ENCODE measurements at places on chromosomes 2 and 18.

DNA sequence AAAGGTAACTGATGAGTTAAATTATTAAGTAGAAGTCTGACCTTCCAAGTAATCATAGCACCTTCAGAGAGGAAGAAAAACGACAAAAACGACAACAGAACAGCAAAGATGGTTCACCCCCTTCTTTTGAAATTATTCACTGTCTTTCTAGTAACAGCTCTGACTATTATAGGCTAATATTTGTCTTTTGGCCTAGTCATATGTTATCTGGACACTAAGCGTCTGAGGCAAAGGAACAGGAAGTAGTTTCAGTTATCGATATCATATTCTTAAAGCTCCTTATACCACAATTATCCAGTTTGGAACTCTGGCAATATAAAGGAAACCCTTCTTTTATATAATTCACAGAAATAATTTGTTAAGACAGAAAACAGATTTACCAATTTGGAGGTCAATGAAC is 27.6 kb upstream of the SLC40A1 start:
- no peak for DNase-seq

DNA sequence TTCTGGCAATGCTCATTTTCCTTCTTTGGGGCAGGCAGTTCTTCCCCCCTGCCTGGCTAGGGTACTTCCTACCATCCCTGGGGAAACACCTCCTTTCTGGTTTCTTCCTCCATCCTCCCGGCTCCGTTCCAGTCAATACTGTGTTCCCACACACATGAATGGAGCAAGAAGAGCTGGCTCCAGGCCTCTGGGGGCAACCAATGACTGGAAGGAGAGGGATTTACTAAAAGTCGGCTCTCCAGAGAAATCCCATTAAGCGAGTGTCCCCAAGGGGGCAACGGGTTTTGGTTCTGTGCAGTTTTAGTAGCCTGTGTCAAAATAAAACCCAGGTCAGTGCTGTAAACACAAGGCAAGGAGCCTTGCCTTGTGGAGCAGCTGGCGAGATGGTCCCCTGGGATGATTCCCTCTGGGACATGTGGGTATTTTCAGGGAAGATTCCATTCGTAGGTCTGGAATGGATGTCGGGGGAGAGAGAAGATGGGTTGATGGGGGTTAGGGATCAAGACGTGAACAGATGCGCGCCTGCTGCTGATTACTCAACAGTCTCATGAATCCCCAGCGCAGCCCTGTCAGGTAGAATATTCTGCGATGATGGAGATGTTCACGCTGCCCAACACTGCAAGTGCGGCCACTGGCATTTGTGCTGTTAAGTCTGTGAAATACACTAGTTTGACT is 32.0 kb downstream of the EMILIN2 start:
- no peak for DNase-seq

DNA sequence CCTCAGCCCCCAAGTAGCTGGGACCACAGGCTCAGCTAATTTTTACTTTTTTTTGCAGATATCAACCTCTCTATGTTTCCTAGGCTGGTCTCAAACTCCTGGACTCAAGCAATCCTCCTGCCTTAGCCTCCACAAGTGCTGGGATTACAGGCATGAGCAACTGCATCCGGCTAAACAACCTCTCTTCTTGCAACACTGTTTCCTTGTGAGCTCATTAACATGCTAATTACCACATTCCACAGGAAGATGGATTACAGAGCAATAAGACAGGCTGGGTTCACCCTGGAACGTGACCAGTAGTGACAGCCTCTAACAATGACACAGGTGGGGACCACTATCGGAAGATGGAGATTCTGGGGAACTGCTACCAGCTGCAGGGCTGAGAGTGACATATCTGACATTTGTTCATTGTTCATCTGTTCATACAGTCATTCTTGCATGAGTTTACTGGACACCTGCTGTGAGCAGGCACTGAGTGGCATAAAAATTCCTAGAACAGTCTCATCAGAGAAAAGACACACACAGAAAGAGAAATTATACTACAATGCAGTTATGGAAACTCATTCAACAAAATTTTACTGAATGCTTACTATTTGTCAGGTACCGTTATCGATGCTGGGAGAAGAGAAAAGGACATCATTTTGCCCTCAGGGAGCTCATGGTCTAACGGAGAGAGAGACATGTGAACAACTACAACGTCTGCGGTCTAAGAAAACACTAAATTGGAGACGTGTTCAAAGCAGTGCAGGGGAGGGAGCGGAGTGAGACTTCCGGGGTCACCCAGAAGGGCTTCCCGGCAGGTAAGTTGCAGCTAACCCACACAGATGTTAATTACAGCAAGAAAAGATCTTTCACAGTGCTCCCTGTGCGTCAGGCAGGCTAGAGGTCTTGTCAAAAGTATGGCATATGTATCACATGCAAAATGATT is 37.6 kb downstream of the PROC start:
- DNase-seq = no peak

- DNase-seq = no peak
Observed at GRCh38 chr2:190126798-190127197, 64.3 kb upstream of the MSTN start.

DNA sequence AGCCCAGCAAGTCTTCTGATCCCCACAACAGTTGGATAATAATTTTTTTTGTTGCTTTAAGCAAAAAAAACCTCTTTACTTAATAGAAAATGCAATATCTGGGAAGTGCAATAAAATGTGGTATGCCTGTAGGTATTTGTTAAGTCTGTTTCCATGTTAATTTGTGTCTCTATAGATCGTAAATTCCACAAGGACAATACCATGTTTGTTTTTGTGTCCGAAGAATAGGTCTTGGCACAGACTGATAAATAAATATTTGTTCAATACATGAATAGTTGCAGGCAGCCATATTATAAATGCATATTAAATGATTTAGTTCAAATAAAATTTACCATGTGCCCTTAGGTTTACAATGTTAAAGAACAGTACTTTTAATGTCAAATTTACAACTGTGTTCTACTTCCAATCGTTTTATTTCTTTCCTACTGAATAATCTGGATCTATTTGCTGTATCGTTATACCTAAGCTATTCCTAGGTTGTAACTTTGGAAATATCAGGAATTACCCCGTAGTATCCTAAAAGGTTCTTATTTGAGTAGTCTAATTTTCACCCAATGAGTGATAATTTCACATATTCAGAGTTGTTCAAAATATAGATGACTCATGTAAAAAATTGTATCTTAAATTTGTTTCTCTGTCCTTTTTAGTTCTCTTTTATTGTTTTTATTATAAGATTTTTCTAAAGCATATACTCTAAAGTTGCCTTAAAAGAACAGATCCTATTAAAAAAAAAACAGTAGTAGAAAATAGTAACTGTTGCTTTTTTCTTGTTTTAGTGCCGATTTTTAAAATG is 151.8 kb downstream of the EHBP1 start:
- DNase-seq = no peak

- no peak for DNase-seq
Observed at GRCh38 chr18:9437021-9437437, 38.3 kb upstream of the RALBP1 start.

- no peak for DNase-seq
Observed at GRCh38 chr2:53708988-53709387, 58.6 kb upstream of the CHAC2 start.

DNA sequence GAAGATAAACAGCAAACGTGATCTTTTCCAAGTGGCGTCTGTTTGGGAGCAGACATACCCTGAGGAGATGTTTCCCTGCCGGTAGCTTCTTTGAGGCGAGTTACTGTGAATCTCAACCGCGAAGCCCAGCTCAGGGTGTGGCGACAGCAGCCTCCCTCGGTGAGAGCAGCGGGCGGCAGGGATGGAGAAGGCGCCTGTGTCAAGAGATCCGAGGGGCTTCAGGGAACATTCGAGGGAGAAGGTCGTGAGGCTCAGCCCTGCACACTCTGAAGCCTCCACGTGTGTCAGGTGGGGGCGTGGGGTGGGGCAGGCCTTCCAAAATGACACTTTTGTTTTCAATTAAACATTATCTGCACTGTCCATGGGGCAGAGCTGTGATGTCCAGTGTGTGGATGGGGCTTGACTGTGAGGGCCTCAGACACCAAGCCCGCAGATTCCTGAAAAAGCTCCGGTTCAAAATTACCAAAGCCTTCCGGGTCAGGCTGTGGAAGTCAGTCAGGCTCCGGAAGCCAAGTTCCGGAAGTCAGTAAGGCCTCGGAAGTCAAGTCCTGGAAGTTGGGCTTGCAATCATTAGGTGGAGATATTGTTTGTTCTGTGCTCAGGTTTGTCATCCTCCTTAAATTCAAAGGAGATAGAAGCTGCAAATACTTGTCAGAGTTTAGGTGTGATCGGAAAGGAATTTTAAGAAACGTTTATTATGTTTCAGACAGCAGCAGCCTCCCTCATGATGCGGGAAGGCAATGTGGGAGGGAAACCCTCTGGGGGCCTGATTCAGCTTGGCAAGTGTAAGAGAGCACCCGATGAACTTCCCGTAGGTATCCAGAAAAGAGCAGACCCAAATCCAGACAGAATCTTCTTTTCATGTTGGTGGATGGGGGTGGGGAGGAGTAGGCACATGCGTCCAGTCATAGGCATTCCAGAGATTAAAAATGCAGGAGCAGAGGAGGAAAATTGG is 20.7 kb downstream of the SMIM21 start:
- no peak for DNase-seq

DNA sequence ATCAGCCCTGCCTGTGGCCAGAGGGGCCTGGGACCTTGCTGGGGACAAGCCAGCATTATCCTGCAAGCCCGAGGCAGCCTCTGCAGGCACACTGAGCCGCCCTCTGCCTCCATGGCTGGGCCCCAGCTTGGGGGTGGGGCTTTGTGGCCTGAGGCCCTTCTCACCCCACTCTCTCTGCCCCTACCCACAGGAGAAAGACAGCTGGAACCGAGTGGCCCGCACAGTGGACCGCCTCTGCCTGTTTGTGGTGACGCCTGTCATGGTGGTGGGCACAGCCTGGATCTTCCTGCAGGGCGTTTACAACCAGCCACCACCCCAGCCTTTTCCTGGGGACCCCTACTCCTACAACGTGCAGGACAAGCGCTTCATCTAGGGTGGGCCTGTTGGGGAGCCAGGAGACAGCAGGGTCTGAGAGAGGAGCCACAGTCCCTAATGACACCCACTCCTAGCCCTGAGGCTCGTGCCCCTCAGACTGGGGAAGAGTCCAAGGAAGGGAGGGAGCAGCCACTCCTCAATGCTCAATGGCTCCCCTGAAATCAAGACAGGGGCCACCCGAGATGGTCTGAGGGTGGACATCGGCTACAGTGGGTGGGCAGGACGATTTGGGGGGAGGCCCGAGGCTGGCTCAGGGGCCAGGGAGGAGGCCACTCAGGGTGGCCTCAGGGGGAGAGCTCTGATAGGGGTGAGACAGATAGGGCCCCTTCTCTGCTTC is 4.4 kb upstream of the CHRNG start:
- no peak for DNase-seq

GRCh38 chr18:45974088-45974536 is 7.0 kb upstream of the EPG5 start:
- DNase-seq = peak; percentile 28

DNA sequence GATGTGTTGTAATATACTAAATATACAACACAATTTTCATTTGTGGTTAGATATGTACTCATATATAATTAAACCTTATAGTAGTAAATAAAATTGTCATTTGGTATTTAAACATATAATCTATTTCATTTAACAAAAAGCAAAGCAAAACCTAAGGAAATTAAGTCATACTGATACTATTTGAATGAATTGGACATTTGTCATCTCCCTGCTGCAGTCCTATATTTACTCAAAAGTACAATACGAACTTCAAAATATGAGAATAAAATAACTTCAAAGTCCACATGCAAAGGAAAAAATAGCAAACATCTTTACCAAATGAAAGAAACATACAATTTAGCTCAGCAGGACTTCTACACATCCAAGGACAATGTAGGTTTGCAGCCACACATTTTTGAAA is 11.8 kb upstream of the HAT1 start:
- DNase-seq = no peak

DNA sequence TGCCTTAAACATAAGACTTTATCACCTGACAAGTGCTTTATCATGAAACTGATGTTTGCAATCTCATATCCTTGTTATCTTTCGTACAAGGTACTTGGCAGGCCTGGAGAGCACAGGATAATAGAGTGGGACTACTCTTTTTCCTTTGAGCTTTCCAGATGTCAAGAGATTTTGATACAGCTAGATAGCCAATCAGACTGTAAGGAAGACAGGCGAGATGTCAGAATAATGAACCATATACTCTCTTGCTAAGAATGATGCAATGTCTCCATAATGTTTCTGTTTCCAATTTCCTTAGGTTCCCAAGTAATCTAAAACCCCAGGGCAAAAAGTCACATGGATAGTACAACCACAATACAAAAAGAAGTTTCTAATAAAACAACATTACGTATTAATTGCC is 313.1 kb downstream of the PDE11A start:
- DNase-seq = no peak

- no peak for DNase-seq
Observed at GRCh38 chr18:23629444-23629946, 33.2 kb downstream of the ANKRD29 start.

GRCh38 chr18:65788373-65788772 is 37.6 kb downstream of the CDH7 start:
- no peak for DNase-seq

DNA sequence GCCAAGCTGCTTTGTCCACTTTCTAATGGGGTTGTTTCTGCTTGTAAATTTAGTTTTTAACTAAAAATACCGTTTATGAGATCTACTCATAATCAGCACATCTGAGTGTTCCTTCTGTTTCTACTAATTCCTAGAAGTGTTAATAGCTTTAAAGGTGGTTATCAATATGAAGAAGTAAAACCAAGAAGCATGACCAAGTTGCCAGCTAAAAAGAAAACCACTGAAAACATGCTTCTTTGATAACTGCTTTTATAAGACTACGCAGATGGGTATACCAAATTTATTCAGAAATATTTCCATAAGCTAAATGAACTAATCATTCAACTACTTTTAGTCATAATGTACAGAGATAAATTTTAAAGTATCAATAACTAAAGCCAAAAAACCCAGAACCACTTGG is 101.8 kb downstream of the C2orf74 start:
- no peak for DNase-seq

DNA sequence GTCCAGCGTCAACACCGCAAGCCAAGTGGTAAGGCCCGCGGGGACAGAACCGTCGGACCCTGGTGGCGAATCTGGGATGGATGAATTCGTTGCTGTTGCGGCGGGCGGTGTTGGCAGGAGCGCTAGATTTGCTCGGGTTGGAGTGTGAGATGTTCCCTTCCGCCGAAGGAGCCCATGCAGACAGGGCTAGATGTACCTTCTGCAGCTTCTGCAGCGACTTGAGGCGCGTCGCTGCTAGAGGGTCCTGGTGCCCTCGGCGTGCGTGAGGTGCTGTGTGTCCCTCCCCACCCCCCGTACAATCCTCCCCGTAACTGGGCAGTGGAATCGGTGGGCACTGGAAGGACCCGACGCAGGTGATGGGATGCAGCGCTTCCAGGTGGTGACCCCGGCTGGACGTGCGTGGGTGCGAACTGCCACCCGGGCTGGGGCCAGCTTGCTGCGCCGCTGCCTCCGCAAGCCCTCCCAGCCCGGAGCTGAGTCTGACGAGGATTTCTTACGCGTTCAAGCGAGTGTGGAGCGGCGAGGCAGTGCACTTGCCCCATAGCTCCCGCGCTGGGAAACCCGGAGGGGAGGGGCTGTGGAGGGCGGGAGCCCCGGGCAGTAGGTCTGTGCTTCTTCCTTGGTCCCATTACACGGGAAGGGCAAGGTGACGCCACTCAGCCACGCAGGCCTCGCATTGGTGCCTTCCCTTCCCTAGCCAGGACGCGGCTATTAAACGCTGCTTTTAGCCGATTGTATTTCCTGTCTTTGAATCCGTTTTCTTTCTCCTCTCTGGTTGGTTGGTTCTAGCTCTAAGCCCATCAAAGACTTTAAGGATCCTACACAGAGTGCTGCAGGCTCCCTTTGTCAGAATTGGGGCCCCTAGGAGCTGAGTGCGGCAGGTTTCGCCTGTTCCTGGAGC is 34.2 kb downstream of the CHRNA1 start:
- DNase-seq = no peak
